Metanephros (tissue), 2 donors: ENCODE measurements at places on chromosomes 3 and 15. TPM values are rescaled to one million over a fixed set of nuclear protein-coding genes. Genes with fewer than 3 reads are reported as not detected.

Gene ADAMTS7
- total RNA-seq, result 37.3 TPM

Gene CFAP100
- total RNA-seq, result 0.93 TPM

Gene MYH15
- 0.12 TPM for total RNA-seq

Gene TRPM1
- total RNA-seq, result 0.41 TPM

Gene CNTN4
- 34.7 TPM for total RNA-seq
